PC-9 (cell line): ENCODE measurements at places on chromosomes 4 and X. TPM values are rescaled to one million over a fixed set of nuclear protein-coding genes. Genes with fewer than 3 reads are reported as not detected.

The XG gene
- not detected in 2 replicates for total RNA-seq

The ABHD18 gene
- 10.4 and 12.4 TPM in 2 replicates for total RNA-seq

The VCX3A gene
- total RNA-seq: 0.85 and 2.3 TPM in 2 replicates

DNA sequence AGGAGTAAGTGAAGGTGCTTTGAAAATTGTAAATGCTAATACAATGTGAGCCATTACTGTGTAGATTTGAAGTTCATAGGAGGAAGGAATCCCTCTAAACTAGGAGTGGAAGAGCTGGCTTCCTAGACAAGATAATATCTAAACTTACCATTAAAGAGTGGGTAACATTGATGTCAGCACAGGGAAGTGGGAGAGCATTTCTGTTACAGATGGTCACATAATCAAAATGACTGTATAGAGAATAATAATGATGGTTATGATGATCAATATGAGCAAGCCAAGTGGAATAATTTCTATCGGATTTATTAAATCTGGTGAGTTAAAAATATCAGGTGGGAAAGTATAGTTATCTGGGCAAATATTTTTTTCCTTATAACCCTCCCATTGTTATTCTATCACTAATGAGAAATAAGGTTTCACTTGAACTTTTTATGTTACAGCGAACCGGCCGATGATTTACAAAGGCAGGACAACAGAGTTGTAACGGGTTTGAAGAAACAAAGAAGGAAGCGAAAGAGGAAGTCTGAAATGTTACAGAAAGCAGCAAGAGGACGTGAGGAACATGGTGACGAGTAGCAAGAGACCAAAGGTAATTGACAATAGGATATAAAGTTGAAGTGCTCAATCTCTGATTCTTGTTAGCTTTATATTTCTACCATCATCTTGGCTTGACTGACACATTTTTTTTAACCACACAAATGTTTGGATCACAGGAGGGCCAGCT is 43.5 kb downstream of the FMR1NB start:
- DNase-seq: no peak

DNA sequence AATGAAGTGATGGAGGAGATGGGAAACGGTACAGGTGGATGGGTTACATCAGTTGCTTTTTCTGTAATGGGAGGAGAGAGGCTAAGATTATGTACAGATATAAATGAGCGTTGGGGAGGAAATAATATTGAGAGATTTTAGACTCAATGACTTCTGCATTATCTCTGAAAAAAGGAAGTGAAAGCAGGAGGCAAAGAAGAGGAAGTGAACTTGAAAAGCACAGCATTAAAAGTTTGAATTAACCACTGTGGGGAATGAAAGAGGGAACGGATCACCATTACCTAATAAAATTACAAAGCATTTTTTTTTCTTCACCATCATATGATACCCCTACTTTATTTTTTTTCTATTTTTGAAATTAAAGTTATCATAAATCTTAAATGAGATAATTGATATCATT is 1025.5 kb downstream of the RPA4 start:
- DNase-seq: no peak

DNA sequence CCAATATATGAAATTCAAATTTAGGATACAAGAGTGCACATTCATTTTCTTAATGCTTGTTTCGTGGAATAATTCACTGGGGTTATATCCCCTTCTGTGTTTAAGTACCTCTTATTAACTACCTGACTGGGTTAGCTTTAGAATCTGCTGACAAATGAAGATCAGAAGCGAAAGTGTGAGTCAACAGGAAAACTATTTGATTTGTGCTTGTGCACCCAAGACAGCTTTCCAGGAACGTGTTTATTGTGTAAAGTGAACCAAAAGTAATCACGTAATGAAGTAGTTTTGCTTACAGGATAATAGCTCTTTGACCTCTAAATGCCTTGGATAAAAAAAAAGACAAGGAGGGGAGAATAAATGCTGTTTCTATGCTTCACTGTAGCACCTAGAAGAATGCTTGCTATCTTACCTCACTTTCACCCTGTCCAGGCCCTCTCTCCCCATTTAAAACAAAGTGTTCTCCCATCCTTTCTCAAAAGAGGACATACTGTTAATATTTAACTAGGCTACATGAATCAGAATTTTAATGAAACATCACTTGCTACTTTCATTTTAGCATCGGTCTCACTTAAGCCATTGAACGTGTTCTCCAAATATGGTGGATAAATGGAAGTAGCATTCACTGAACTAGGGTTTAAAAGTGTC is 141.9 kb downstream of the THOC2 start:
- no peak for DNase-seq

DNA sequence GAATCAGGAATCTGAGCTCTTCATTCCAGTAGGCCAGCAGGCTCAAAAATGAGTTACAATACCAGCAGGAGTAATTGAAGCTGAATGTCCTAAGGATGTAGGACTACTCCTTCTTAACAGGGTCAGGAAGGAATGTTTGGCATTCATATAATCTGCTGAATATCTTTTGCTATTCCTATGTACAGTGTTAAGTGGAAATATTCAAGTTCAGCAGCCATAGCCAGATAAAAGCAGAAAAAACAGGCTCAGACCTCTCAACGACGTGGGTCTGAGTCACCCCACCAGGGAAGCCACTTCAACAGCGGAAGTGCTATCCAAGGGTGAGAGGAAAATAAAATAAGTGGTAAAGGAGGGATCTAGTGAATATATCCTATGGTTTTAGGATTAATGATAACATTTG is 577.0 kb downstream of the SPOCK3 start:
- DNase-seq: no peak

DNA sequence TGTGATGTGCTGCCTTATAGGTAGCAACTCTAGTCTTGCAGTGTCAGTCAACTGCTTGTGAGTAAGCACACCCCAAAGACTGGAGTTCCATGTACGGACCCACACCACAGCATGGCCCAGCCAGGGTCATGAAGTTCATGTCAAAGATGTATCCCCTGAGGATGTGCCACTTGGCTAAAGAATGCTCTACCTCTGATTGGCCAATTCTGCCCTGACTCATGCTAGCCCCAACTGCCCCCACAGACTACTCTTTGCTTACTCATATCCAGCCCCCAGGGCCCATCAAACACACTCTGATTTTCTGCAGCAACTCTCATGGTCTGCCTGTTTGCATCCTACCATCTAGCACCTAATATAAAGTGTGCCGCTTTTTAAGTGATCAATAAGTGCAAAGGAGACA is 62.5 kb downstream of the CHRDL1 start:
- DNase-seq: no peak

GRCh38 chr4:82380344-82380743 is 6.6 kb upstream of the HNRNPD start:
- peak; percentile 85 for DNase-seq

GRCh38 chr4:153643406-153644383 is 40.4 kb upstream of the TLR2 start:
- no peak for DNase-seq

The IL1RAPL1 gene
- 0.26 TPM in 1 of 2 replicates, not detected in the other for total RNA-seq

The SAP30 gene
- 8.0 and 11.4 TPM in 2 replicates for total RNA-seq

DNA sequence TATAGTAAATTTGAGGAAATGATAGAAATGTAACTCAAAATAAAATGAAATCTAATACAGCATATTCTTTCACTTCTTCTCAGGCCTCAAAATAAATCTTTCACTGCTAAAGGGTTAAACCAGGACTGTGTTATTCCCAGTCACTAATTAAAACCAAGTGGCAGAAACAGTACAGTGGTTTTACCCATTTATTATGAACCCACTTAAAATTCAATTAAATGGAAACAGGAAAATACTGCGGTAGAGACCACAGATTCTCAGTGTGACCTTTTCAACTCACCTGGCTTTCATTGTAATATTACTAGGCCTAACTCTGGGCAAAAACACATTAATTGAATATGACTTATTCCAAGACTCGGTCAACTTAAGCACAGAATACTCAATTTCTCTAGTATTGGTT is 176.5 kb upstream of the DKK2 start:
- no peak for DNase-seq

The EDA gene
- not detected in 2 replicates for total RNA-seq

The FRG2 gene
- not detected in 2 replicates for total RNA-seq

The ZNF157 gene
- total RNA-seq: not detected in 2 replicates

DNA sequence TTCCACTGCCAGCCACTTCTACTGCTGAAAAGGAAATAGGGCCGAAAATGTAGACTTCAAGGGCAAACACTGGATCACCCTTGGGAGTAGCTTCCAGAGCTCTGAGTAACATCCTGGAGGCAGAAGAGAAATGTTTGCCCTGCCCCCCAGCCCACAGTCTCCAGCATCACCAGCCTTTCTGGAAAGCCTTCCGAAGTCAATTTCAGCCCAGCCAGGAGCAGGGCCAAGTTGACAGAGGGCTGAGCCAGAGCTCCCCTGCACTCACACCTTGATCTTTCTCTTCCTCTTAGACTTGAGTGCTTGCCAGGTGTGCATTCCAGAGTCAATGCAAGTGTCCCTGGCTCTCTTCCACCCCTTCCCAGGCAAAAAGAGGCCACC is 35.2 kb downstream of the SLC25A5 start:
- DNase-seq: peak; percentile 96

- DNase-seq: peak; percentile 78
Measured at GRCh38 chr4:78056265-78057129, 626 bp upstream of the FRAS1 start.

The TLR3 gene
- total RNA-seq: 7.7 and 10.3 TPM in 2 replicates

- no peak for DNase-seq
Measured at GRCh38 chrX:124217304-124218251, 114.9 kb upstream of the TEX13D start.

GRCh38 chr4:168892475-168892874 is 117.6 kb downstream of the CBR4 start:
- no peak for DNase-seq

The POU4F2 gene
- not detected in 2 replicates for total RNA-seq
